BJ (cell line): ENCODE measurements at places on chromosomes 1 and 21.

DNA sequence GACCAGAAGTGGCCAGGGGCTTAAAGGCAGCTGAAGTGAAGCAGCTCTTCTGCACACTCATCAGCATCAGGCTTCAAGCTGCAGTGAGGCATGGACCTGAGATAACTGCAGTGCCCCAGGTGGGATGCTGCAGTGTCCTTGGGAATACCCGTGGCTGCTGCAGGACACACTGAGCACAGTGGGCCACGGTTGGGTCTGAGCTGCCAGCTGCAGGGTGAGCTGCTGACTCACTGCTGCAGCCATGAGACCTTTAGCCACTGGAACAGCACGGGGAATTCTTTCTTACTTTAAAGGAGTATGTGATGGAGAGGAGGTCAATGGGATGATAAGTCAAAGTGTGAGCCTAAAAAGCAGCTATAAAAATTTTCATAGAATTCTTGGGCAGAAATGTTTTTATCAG, 102.1 kb downstream of the XCL2 start:
- no peak for DNase-seq

DNA sequence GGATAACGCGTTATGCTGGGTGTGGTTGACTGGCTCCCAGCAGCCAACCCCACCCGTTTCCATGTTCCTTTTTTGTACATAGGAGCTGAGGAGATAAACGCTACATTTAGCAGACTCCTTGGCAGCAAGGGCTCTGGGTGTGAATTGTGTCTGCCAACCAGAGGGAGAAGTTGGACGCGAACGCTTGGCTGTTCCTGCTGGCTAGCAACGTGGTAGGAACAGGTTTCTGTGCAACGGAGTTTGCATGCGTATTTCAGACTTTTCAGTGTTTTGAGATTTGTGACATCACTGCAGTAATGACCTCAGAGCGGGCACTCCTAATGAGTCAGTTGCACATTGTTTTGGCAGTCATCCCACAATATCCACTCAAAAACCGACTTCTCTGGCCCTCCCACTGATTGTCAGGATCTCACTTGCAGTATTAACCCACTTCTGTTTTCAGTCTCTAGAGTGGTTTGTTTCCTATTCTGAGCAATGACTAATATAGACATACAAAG, 98.7 kb upstream of the RGS1 start:
- no peak for DNase-seq

DNA sequence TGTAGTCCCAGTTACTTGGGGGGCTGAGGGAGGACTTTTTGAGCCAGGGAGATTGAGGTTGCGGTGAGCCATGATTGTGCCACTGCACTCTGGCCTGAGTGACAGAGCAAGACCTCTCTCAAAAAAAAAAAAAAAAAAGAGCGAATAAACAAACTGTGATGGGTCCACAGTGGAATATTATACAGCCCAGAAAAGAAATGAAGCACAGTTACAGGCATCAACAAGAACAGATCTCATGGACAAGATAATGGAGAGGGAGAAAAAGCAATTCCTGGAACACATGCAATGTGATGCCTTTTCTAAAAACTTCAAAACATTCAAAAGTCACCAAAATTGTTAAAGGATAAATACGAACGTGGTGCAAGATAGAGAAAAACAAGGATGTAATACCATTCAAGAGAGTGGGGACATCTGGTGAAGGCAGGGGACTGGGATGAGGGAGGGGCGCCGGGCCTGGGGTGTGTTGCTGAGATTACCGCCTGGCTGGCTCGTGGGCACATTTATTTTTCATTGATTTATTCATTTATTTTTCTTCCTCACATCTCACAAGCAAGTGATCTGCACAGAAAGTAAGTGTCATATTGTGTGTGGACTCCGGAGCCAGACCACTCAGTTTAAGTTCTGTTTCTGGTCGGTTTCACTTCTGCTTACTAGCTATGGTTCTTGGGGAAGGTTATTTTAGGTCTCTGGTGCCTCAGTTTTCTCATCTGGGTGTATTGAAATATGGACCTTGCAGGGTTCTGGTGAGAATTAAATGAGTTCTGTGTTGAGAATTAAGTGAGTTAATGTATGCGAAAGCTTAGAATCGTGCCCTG, 30.1 kb downstream of the ABCG1 start:
- no peak for DNase-seq

DNA sequence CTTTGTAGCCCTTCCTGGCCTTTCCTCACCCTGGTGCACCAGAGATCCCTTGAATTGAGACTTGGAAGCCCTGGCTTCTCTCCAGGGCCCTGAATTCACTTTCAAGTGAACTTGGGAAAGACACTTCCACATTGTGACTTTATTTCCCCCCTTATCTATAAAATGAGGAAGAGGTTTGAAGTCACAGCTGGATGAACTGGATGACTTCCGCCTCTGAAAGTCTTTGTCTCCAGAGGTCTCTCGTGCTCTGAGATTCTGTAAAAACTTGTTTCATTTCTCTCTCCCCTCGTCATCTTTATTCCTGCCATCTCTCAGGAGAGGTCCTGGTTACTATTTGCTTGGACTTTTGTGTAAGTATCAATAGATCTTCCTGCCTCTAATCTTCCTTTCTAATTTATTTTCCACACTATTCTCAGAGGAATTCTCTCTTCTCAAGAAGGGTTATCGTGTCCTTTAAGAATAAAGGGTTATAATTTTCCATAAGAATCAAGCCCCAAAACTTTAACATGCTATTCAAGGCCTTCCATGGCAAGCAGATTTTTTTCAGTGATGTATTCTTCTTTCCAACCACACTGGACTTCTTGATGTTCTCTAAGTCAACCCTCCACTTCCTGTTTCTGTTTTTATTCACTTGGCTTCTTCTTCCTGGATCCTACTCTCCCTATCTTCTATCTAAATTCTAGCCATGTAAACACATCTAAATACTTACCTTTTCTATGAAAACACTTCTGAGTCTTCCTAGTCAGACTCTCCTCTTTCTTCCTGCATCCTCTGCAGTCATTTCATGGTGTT, 6.5 kb upstream of the RPTN start:
- DNase-seq: no peak

DNA sequence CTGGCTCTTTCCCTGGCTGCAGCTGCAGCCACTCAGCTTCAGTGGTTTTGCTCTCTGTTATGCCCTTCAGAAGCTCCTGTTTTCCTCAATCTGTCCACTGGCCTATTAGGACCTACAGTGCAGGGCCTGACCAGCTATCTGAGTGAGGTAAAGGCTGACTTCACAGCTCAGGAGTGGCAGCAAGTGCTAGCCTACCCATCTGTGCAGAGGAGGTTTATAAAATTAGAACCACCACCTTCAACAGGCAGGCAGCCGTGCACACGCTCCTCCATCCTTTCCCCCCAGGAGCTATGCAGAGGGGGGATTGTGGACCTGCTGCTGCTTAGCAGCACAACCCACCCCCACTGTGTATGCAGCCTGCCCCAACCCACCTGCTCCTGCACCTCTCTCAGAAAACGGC, 8.3 kb downstream of the ADAR start:
- no peak for DNase-seq

- no peak for DNase-seq
Measured at GRCh38 chr21:14262039-14262438, 46.1 kb downstream of the RBM11 start.

DNA sequence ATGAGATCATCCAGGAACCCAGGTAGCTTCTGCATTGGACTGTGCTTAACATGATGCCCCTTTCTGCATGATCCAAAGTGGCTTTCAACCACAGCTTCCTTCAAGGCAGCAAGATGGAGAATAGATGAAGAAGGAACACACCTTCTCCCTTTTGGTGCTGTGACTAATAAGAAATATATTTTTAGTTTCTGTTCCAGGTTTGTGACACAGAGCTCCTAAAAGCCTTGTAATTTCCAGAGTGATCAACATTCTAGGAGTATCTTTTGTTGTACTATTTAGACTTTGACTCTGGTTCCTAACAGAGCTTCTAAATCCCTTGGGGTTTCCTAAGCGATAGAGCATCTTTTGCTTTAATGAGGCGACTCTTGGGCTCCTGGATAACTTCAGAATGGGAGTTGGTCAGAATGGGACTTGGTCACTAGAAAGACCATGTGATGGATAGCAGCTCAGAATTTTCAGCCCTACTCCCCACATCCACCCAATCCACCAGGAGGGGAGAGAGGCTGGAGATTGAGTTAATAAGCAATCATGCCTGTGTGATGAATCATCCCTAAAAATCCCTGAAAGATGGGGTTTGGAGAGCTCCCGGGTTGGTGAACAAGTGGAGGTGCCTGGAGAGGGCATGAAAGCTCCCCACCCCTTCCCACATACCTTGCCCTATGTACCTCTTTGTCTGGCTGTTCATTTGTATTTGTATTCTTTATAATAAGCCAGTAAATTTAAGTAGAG, 134.8 kb downstream of the FGGY start:
- DNase-seq: no peak

DNA sequence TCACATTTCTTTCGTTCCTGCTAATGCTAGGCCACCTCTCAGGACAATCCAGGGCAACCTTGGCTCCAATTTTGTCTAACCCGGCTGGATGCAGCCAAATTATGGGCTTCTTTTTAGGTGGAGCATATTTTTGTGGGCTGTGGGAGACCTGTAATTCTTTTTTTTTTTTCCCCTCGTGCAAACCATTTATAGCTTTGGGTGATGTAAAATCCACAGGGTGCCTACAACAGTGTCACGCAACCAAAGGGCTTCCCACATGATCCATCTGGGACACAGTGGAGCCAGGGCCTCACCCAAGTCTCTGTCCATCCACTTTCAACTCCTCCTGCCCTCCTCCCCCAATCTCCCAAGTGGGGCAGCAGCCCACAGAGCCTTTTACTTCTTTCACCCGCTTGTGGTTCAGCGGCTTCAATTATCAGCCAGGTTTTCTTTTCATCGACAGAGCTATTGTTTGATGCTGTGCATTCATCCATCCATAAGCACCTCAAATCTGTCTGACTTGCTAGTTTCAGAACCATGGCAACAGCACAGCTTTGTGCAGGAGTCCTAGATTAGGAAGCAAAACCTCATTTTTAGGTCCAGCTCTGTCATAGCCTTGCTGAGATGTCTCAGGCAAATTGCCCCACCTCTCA, 10.0 kb upstream of the OVAAL start:
- DNase-seq: no peak

DNA sequence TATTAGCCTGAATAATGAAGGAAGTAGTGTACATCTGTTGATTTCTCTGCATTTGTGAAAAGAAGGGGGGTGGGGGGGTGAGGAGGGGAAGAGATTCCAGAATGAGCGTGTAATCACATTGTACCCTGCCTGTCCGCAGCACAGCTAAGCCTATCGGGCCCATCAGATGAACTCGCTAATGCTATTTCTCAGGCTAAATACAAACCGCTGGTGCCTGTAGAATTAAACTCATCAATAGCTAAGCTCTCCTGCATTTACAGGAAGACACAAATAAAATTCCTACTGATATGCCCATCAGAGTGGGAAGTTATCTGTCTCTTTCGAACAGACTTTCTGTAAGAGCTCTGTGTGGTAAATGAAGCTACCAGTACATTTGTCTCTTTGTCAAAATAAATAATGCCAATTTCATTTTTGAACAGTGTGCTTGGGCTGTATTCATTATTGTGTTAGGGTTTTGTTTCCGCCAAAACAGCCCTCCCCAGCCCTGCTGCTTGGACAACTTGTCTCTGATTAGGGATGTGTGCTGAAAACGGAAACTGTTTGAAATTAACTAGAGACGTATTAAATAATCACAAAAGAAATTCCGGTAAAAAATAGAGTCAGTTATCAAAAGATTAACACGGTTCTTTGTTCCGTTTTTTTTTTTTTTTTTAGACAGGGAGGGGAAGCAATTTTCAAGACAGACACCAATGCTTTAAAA, 305.4 kb downstream of the TTLL7 start:
- DNase-seq: no peak

- no peak for DNase-seq
Measured at GRCh38 chr1:241101622-241102021, 255.4 kb downstream of the RGS7 start.

DNA sequence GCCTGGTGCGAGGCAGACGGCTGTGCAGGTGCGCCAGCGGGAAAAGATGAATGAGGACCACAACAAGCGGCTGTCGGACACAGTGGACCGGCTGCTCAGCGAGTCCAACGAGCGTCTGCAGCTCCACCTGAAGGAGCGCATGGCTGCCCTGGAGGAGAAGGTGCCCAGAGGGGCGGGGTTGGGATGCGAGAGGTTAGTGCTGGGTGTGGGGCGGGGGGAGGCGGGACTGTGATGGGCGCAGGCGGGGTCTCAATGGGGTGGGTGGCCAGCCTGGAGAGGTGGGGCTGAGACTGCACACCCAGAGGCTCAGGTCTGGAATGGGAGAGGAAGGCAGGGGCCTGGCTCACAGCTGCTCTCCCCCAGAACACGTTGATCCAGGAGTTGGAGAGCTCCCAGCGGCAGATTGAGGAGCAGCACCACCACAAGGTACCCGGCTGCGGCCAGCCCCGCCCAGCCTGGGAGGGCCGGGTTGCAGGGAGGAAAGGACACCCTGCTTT, 22.3 kb downstream of the PPFIA4 start:
- no peak for DNase-seq

DNA sequence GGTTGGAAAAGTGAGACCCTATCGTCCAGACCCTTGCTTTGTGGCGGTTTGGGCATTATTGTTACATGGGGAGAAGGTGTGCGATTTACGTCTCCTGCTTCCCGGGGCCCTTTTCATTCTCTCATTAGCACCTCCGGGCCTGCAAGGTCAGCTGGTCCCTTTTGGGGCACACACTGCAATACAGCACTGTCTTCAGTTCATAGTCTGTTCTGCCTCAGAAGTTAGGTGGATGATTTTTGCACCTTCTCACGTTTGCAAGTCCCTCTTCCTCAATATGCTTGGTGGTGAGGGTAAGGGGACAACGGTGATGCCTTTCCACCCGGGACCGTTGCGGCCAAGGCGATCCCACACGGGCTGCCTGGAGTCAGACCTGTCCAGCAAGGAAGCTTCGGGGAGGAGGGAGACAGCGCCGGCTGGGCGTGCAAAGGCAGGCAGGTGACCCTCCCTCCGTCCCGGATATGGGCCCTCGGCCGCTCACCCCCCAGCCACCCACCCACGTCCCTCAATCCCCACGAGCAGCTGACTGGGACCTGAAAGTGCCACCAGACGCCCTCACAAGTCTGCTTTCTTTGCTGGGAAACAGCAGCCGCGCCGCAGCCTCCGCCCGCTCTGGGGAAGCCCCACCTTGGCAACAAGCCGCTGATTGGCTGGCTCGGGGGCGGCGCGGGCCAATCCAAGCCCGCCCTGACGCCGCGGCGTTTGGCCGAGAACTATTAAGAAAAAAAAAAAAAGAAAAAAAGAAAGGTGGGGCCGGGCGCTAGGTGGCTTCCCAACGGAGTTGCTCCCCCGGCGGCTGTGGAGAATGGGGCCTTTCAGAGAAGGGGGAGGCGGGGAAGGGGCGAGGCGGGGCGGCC, 21.7 kb downstream of the BTG2 start:
- DNase-seq: no peak

- DNase-seq: peak; percentile 66
Measured at GRCh38 chr1:33943978-33944377, 80.1 kb downstream of the HMGB4 start.

- no peak for DNase-seq
Measured at GRCh38 chr1:25556791-25557476, 13.5 kb downstream of the LDLRAP1 start.

- no peak for DNase-seq
Measured at GRCh38 chr1:8424539-8425116, 106.7 kb downstream of the SLC45A1 start.

DNA sequence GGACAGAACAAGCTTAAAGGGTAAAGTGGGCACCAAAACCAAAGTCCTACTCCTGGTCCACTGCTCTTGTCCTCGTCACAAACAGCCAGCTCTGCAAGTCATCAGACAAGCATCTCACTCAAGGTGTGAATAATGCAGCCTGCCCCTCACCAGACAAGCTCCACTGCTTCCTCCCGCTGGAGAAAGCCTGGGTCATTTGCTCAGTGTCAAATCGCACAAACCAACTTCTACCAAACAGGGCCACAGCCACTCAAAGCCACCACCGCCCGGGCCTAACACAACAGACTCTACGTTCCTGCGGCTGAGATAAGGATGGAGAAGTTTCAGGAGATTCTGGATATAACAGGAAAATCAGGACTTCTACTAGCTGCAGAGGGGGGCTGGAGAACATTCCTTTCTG, 3.3 kb downstream of the SSBP3 start:
- no peak for DNase-seq
